Fibroblast of upper back skin (primary cell): ENCODE measurements at places on chromosomes 6 and 20.

DNA sequence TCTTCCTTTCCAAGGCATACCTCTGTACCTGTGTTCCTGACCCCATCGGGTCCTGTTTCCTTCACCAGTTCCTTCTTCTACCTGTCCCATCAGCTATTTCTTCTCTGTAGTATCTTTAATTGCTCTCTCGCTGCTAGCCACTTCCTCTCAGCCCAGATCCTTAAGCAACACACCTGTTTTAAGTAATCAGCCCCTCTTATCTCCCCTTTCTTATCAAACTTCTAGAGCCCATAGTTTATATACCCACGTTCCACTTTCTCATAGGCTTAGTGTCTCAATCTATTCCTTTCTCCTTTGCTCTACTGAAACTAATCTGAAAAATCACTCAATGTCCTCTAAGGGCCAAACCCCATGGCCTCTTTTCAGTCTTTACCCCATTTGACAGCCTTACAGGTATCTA is 239.6 kb downstream of the BTBD9 start:
- no peak for DNase-seq

- peak; percentile 27 for DNase-seq
Observed at GRCh38 chr20:37755665-37756064, 61.8 kb downstream of the CTNNBL1 start.

GRCh38 chr20:55530763-55531162 is 474.6 kb downstream of the CBLN4 start:
- DNase-seq = no peak

DNA sequence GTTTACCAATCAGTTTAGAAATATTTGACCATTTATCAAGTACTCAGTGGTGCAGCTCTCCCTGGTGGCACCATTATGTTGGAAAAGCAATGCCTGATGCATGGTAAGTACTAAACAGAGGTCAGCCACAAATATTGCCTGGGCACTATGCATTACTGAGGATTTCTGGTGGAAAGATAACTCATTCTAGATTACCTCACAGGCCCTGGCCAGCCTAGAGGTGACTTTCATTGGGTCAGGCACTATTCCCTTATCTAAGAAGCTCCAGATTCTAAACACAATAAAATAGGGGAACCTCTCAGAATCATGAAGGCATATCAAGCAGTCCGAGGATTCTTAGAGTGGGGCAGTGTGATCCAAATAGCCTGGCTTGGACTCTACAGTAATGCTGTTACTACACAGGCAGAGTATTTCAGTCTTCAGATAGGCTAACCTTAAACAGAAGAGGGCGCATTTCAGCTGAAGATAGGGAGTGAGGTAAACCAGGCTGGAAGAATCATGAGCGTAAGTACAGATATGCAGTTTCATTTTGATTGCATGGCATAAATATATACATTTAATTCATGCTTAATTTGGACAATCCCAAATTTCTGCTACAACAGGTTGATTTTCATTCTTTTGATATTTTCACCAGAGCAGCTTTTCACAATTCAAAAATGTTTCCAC is 12.1 kb downstream of the LGSN start:
- peak; percentile 46 for DNase-seq

- no peak for DNase-seq
Observed at GRCh38 chr6:162181741-162182401, 545.7 kb downstream of the PRKN start.

- peak; percentile 49 for DNase-seq
Observed at GRCh38 chr20:39800111-39800510, 838.0 kb downstream of the DHX35 start.

DNA sequence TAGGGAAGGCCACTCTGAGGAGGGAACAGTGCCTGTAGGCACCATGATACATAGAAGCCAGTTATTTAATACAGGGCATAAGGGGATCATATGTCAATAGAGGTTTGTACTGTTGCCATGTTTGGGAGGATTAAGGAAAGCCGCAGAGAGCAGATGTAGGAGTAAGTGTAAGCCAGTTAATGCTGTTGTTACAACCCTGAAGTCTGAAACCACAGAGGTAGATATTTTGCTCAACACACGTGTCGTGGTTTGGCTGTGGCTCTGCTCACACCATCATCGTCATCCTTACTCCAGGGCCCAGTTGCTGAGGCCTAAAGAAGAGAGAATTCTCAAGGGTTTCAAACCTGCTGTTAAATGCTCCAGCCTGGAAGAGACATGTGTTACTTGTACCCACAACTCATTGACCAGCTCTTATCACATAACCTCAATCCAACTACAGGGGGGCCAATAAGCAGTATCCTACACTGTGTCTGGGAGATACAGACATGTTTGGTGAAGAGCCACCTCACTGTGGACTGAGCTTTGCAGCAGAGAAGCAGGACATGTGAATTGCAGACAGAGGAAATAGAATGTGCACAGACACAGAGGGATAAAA is 31.0 kb upstream of the PSMF1 start:
- peak; percentile 5 for DNase-seq

DNA sequence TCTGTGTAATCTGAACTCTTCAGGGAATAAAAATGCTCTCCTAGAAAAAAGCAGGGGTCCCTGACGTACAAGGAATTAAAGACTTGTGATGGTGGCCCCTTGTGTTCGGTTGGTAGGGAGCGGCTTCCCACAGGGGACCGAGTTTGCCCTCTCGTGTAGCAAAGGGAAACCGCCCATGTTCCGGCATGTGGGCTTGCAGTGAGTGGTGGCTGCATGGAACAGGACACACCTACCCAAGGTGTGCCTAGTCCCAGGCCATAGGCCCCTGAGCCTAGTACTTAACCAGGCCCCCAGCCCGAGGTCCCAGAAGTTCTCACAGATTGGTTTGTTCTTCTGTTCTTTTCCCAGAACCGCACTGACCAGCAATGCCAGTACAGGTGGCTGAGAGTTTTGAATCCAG is 15.5 kb downstream of the MYBL2 start:
- DNase-seq = no peak

- no peak for DNase-seq
Observed at GRCh38 chr6:13068586-13069210, 259.6 kb downstream of the TBC1D7 start.

- peak; percentile 91 for DNase-seq
Observed at GRCh38 chr6:163814494-163815364, 400.2 kb downstream of the QKI start.
